CD4-positive, alpha-beta T cell treated with Interleukin-2 at 100 ng/mL for 4 hours (primary cell): ENCODE measurements at places on chromosomes 7 and 10.
A peak's percentile ranks its signal among the peaks of the same experiment; 100 is the strongest.

- no peak for DNase-seq
Observed at GRCh38 chr7:92797693-92798092, 38.7 kb downstream of the CDK6 start.

GRCh38 chr7:18103436-18104218 lies 76.0 kb upstream of the PRPS1L1 start:
- DNase-seq = no peak

GRCh38 chr10:132707121-132707775 lies 78.7 kb downstream of the NKX6-2 start:
- DNase-seq = no peak

DNA sequence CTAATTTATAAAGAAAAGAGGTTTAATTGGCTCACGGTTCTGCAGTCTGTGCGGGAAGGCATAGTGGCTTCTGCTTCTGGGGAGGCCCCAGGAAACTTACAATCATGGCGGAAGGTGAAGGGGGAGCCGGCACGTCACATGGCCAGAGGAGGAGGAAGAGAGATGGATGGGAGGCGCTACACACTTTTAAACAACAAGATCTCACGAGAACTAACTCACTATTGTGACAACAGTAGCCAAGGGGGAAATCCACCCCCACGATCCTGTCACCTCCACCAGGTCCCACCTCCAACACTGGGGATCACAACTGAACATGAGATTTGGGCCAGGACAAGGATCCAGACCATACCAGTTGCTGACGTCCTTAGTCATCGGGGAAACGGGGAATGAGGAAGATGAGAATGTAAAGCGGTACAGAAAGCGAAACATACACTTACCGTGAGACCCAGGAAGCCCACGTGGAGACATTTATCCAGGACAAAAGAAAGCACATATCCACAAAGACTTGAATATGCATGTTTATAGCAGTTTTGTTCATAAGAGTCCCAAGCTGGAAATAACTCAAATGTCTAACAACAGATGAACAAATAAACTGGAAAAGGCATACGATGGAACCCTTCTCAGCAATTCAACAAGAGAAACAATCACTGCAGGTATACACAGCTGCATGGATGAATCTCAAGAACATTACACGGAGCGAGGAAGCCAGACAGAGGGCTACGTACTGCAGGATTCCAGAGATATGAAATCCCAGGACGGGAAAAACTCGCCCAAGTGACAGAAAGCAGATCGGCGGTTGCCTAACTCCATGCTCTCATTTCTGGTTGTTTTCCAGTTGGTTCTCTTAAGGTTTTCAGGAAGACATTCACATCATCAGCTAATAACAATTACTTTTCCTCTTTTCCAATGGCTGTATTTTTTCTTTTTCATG lies 26.2 kb upstream of the INPP5A start:
- no peak for DNase-seq

DNA sequence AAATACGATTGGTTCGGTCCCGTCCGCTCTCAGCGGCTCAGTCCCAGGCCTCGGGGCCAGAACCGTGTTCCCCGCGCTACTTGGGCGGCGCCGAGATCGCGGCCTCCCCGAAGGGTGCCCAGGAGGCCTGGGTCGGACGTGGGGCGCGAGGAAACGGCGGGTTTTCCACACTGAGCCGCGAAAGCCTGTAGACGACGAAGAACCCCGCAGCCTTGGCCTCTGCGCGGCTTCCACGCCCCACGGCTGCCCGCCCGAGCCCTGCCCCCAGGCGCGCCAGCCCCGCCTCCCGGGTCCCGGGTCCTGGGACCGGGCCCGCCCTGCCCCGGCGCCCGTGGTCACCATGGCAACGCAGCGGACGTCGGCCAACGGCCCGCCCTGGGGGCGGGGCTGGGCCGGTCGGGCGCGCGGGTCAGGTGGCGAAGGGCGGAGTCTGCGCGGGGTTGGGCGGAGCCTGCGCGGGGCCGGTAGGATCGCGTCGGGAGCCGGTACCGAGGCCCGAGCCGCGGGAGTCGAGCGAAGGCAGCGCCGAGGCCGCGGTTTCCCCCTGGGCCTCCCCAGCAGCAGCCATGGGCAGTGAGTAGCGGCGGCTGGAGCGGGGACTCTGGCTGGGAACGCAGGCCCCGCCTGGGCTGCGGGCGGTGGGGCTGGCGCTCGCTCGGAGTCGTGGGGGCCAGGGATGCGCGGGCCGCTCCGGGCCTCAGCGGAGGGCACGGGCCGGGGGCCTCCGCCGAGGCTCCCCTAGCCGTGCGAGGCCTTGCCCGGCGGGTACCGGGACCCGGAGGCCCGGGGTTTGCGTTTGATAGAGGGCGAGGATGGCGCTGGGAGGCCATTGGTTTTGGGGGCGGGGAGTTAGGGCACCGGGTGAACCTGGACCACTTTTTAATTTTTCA lies at the start of gene SEC61A2:
Gene SEC61A2, plus strand, starts transcription at position 456 of the 890 bp plus-strand sequence. Its CDS starts 111 bp downstream, at position 567.
- DNase-seq = peak; percentile 97

DNA sequence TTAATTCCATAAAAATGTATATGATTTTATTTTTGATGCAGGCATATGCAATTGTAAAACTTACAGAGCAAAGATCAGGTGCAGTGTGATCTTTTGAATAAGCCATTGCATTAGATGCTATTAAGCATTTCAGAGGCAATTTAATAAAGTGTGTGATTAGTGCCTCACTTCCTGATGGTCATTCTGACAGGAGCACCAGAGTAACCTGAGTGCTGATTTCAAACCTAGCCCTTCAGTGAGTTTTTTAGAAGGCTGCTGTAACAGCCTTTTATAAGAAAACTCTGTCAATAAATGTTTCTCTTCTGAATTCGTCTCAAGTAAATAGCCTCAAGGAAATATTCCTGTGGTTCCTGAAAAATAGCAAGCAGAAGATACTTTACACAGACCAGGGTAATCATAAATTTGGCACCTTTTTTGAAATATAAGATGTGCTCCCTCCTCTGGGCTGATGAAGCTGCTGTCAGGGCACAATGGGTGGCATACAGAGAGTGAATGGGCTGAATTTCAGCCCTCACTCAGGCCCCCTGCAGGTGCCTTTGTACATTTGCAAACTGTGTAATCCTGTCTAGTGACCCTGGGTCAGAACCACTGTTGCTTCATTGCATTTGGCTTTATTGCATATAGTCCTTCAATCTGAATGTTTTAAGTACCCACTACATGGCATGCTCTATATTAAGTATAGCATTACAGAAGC lies 193.7 kb upstream of the CSTF2T start:
- DNase-seq = no peak

DNA sequence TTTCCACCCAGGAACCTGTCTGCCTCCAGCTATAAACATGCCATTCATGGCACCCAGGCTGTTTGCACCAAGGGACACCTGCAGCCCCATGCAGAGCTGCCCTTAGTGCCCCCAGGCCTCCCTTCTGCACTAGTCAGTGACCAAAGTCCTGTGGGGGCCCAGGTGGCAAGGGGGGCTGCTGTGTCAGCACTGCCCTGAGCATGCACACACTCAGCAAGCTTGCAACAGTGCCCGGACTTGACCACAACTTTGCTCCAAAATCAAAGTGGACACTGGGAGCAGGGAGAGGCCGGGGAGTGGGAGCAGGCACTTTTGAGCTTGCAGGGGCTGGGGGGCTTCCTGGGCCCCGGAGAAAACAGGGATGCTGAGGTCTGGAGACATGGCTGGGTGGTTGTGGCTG lies 192.9 kb upstream of the MBL2 start:
- DNase-seq = no peak

- DNase-seq = no peak
Observed at GRCh38 chr10:64115908-64116643, 594.9 kb downstream of the REEP3 start.

DNA sequence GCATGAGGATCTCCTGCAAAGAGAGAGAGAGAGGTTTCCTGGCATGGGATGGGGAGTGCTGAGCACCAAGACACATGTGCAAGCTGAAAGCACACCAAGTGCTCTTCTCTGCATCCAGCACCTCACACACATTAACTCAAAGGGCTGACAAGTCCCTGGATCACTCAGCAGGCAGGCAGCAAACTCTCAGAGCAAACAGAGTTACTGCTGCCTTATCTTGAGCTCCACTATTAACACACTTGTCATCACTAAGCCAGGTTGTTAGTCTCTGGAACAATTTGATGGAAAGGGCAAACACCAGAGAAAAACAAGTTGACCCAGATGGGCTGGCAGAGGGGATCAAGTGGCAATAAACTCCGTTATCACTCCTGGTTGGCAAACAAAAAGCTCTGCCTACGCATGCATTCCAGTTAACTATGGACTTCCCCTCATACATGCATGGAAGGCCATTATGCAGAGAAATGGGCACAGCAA lies 349.9 kb downstream of the KCNMA1 start:
- no peak for DNase-seq

DNA sequence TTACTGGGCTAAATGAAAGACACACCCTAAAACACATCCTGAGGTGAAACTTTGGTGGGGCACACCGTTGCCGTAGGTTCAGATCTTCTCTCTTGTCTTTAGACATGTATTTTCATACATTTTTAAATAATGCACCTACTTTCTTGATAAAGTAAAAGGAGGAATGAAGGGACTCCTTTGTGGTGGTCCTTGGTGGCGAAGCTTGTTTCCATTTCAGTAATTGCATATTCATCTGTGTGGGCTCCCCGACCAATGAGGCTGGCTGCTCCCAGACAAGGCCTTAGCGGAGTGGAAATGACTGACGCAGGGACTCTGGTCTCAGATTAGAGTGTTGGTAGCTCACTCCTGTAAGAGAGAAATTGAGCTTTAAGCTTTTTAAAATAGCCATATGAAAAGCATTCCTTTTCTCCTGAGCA lies 815 bp downstream of the CCSER2 start:
- DNase-seq = no peak

DNA sequence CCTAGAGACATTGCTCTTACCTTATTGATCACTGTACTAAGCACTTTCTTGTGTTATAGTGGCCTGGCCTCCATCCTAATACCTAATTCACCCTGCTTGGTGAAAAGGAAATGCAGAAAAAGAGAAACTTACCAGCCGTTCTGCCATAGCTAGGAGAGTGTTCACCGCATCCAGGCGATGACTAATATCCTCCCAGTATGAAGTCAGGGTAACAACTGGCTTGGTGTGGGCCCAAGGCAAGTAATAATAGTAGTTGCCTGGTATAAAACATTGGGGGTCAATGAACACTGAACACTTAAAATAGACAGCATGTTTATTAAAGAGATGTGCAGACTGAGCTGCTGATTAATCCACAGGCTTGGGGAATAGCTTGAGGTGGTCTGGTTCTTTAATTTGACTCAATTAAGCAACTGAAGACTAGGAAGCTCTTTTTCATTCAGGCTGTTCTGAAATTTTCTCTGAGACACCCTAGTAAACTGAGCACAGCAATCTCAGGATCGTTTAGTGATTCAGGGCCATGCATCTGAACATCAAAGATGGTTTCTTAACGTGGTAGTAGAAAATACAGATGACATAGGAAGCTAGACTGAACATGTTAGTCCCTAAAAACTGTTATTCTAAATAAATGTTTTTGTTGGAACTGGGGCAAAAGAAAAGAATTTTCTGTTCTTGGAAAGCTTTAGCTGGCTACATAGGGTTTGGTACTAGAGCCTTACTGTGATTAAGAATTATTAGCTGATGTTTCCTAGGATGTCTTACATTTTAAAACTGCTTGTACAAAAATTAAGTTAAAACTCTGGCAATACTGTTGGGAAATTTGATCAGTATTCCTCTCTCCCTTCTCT lies 102.2 kb downstream of the MYOF start:
- peak; percentile 36 for DNase-seq

DNA sequence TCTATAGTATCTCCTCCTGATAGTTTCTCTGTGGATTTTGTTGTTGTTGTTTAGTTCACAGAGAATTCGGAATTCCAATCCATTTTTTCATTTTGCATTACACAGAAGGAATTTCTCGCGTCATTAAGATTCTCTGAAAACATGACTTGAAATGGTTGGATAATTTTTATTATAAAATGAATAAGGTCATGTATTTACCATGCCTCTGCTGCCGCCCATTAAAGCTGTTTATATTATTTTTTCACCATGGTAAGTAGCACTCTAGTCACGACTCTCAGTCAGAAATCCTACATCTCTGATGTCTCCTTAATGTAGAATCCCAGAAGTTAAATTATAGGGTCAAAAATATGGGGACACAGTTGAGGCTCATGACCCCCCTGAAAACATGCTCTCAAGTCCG lies 19.1 kb downstream of the SFMBT2 start:
- DNase-seq = no peak

GRCh38 chr7:101180130-101180755 lies at the start of gene NAT16:
Gene NAT16 (minus strand): TSS chr7:101180293. CDS start chr7:101174807, 5,486 bp downstream.
- DNase-seq = no peak

DNA sequence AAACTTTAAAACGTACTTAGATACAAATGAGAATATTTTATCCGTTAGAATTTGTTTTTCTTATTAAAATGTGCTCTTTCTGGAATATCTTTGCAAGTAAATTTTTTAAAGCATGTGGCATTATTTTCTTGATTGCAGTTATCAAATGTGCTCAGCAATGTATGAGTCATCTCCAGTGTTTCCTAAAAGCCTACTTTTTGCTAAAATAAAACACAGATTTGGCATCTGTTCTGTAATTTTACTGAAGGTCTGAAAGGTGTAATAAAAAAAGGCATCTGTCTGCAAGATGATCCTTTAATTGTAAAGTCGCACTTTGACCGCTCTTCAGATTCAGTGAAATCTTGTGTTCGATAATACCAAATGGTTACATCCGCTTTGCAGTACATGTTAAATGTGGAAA lies 3.4 kb downstream of the GNAT3 start:
- no peak for DNase-seq

GRCh38 chr7:105153531-105153930 lies 139.5 kb downstream of the KMT2E start:
- no peak for DNase-seq

- DNase-seq = no peak
Observed at GRCh38 chr7:84532196-84532595, 337.6 kb upstream of the SEMA3A start.

GRCh38 chr7:96949766-96950165 lies 55.6 kb upstream of the DLX6 start:
- DNase-seq = no peak

- DNase-seq = no peak
Observed at GRCh38 chr10:126223512-126224067, 164.7 kb downstream of the ADAM12 start.

DNA sequence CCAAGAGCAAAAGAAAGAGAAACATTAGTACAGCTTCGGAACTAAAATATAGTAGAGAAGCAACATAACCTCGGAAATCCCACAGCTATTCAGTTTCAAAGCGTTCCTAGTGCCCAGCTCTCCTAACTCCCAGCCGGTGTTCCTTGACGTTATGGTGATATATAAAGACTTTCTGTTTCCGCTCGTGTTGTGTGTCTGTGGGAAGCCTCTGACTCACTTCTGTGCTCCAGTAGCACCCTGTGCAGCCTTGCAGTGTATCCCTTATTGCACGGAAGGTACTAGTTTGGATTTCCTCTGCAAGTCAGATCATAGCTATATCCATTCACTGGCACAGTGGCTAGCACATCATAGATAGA lies 535 bp downstream of the ASAH2B start:
- DNase-seq = peak; percentile 39
